Foreskin keratinocyte (primary cell): ENCODE measurements at places on chromosomes 4 and X. TPM values are rescaled to one million over a fixed set of nuclear protein-coding genes. Genes with fewer than 3 reads are reported as not detected.

Gene NIPAL1
- total RNA-seq: 16.2 and 17.0 TPM in 2 replicates

Gene DNAAF6
- total RNA-seq: not detected in 2 replicates

Gene CC2D2A
- total RNA-seq: 12.2 and 13.7 TPM in 2 replicates

Gene PCDH10
- total RNA-seq: not detected in 2 replicates

DNA sequence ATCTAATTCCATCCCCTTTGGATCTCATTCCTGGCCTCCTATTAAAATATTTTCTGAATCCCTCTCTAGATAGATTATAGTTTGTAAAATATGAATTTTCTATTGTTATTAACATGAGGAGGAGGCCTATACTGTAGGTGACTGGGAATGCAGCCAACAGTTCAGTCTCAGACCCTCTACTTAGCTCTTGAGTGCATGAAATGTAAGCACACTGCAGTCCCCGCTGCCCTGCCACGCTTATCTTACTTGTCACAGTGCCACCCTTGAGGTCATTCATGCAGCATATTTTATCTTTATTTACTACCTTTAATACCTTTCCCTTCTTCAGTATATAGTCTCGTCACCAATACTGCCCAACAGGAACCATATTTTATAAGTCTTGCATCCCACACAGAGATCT is 151.0 kb downstream of the CAMK2D start:
- DNase-seq: no peak
